Activated gamma-delta T cell (primary cell): ENCODE measurements at places on chromosomes 12 and 14.

GRCh38 chr14:31243860-31244259 is 36.3 kb upstream of the HECTD1 start:
- no peak for DNase-seq

DNA sequence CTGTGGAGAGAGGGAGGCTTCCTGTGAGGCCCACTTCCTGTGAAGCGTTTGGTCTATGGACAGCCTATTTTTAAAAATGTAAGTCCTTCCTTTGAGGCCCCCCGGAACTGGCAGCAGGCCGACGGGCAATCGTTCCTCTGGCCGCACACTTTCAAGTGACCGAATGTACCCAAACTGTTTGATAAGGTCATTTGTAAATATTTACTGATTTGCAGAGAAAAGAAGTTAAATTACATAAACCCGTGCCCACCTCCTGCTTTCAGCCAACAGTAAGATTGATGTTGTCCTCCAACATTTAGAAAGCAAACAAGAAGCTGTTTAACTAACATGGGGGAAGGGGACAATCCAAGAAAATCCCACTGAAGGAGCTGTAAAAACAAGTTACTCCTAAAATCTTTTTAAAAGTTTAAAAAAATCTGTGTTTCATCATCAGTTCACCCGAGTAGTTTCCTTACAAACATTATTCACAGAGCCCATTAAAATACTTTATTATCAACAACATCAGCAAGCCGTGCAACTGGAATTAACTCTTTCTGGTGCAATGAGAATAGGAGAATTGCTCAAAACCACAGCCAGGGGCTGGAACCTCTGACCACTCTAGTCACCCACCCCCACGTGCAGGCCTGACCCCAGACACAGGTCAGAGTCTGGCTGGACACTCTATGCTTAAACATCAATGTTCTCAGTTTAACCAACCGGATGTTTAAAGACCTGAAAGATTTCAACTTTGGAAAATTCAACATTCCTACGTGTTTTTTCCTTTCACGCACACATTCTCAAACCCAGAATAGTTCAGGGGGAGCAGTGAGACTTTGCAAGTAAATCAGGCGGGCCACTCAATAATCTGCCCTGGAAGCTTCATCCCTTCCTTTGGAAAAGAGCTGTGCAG is 65.3 kb downstream of the FOXN3 start:
- DNase-seq = no peak

DNA sequence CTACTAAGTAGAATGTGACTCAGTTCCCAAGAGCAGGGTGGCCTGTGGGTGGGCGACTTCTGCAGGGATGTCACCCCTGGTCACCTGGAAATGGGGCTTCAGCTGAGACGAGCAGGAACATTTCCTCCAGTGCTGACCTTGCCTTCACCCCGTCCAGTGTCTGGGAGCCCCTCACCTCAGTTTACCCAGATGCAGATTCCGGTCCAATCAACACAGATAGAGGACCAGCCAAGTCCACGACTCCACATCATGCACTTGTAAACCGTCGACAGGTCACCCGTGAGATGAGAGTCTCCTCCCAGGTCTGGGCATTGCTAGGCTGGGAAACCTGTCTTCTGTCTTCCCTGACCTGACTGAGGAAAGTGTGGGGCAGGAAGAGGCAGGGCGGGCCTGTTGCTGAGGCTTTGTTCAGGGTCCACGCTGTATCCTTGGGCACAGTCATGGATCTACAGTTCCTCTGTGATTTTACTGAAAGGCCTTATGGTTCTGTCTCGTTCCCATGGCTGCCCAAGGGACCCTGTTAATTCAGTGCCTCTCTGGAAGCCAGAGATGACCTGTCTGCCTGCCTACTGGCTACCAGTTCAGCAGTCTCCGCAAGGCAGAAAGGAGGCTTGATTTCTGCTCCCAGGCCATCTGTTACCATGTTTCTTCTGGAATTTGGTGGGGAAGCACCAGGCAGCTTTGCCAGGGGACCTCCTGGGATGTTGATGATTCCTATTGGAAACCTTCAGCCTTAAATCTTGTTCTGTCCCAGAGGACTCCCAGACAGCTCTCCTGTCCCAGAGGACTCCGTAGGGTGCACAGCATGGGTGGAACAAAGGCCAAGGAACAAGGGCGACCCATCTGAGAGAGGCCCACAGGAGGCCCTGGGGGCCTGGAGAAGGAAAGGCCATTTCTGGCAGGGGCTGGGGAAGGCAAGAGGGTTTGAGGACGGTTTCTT is 288.5 kb upstream of the RTL1 start:
- no peak for DNase-seq

DNA sequence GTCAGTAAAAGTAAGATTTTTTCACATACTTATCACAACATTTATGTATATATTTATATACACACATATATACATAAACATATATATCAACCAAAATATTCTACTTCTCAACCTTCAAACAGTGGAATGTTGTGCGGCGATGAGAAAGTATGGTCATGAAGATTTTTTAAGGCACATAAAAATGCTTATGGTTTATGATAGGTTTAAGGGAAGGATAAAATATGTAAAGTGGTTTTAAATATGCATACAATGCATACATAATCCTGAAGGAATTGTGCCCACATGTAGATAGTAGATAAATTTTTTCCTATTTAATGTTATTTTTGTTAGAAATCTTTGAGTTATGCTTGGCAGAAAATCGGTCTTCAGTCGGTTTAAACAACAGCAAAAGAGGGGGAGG is 182.7 kb downstream of the ANO6 start:
- no peak for DNase-seq

DNA sequence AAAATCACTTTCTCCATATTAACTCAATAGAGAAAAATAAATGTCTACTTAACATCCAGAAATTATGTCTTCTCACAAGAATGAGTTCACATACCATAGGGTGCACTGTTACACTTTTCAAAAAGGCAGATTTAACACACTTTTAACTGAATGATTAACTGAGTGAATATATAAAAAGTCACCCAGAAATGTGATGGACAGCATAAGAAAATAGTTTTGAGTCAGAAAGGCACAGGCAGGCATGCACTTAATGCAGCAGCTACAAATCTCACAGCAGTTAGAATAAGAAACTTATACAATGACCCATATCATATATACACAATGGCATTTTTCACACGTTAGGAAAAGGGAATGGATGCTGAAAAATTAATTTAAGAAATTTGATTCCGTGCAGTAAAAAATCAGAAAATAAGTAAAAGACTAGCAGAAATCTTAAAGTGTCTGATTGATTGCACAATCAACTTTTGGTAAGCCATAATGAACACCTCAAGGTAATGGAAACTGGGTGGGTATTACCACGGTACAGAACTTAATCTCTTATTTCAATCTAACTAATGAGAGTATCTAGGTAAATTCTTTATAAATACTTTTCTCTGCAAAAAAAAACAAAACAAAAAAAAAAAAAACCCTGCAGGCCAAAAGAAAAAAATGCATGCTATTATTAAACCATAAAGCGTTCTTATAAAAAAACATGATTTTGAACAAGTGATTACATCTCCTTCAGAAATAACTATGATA is 3.5 kb downstream of the MED13L start:
- no peak for DNase-seq

- DNase-seq = no peak
Measured at GRCh38 chr14:71731096-71731495, 201.1 kb upstream of the RGS6 start.

DNA sequence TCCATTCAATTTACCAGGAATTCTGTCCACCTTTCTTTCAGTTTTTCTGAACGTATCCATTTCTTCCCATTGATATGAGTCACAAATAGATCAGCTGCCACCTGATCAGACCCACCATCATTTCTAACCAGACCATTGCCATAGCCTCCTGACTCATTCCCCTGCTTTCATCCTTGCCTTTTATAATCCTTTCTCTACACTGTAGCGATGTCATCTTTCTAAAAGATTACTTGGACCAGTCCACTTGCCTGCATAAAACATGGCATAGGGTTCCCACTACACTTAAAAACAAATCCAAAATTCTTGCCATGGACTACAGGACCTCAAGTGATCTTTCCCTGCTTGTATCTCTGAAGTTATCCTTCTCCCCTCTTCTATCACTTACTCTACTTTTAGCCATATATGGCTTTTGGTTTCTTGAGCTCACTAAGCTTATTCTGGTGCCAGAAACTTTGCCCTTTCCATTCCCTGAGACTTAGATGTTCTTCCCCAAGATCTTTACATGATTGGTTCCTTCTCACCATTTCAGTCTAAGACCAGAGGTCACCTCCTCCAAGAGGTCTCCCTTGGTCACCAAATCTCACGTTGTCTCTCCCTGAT is 149.5 kb upstream of the KRR1 start:
- no peak for DNase-seq

DNA sequence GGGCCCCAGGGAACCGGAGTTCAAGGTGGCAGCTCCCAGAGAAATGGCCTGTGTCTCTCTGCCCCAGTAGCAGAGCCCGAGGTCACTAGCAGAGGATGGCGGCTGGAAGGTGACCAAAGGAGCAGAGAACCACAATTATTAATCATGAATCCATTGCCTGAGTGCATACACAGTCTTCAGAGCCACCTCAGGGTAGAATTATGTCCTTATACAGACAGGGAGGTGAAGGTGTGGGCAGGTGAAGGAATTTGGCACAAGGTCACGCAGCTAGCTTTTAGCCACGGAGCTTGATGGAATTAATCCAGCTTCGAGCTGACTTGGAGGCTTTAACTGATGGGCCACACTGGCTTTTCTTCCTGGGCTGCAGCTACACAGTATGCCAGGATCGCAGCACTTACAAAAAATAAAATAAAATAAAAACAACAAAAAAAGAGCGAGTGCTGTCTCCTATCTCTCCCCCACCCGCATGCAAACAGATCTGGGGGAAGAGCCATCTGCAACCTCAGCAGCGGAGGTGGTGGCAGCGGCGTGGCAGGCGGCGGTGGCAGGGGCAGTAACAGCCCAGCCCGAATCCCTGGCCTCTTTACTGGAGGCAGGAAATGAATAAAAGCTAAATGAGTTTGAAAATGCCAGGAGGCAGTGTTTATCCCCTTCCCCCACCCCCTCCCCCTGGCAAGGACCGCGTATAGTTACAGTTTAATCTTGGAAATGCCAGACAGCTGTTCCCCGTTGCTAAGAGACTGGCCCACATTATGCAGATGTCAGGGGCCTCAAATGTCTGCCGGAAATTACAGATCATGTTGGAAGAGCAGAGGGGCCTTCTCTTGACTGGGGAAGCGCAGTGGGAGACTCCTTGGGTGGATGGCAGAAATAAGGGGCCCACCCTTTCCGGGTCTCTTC is 93.5 kb downstream of the LRRC74A start:
- DNase-seq = no peak

DNA sequence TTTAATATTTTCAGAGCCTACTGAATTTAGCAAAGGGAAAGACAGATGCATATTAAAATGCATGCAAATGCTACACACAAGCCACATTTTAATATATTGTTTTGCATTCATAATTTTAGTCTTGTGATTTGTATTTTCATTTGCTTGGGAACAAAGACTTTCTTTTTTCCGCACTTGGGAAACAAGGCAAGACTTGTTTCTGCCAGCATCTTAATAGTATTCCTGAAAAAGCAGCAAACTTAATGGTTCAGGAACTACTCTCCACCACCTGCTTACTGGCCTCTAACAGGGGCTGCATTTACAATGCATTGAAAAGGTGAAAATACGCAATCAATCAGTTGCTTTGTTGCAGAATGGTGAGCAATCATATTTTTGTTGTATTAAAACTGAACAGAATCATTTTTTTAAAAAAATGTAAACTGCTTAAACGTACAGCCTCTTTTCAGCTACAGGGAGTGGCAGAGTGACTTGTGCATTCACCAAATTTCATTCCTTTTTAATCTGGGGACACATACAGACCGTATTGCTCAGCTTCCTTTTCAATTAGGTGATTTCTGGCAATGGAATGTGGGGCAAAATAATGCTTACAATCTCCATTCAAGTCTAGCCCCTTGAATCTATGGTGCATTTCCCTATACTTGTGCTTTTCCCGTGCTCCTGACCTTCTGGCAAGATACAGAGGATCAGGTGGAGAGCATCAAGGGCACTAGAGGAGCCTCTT is 144.1 kb upstream of the BTG1 start:
- DNase-seq = no peak

GRCh38 chr12:466039-466438 is 6.3 kb downstream of the B4GALNT3 start:
- no peak for DNase-seq
